ENCODE measurements at places on chromosomes 4 and X.

DNA sequence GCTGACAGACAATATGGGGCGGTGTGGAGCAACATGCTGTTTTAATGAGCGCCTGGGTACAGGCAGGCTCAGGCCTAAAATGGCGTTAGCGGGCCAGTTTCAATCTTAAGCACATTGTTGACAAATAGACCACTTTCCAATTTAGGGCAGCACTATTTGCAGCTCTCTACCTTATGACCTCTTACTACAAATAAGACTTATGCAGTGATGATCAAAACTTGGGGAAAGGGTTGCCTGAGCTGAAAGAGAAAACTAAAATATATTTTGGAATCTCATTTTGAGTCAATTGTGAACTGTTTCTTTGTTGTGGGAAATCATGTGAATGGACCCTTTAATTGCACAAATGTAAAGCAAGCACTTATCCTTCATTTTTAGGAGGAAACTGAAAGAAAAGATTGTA, 25.5 kb upstream of the GPAT3 start:
- DNase-seq: no peak

- DNase-seq: peak; percentile 45
These were observed 17.8 kb downstream of the SCD5 start for GRCh38 chr4:82780752-82781231.

GRCh38 chrX:123036401-123036800, 147.7 kb upstream of the GRIA3 start:
- no peak for DNase-seq

DNA sequence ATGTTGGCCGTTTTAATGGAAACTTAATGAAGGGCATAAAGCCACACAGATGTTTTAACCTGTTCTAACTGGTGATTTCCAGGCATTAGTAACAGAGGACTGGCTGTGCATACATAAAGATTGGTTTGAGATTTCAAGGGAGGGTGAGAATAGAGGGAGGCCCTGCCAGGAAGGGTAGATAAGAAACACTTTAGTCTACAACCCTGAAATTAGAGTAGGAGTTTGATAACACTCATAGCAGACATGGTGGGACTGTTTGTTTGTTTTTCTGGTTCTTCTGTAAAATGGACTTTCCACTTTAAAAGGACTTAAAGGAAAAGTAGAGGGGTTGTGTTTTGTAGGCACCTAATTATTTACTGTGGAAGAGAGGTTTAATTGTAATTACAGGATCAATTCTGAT, 16.2 kb downstream of the SLC4A4 start:
- DNase-seq: no peak

- no peak for DNase-seq
These were observed 65.2 kb upstream of the SLC7A11 start for GRCh38 chr4:138307319-138307718.

DNA sequence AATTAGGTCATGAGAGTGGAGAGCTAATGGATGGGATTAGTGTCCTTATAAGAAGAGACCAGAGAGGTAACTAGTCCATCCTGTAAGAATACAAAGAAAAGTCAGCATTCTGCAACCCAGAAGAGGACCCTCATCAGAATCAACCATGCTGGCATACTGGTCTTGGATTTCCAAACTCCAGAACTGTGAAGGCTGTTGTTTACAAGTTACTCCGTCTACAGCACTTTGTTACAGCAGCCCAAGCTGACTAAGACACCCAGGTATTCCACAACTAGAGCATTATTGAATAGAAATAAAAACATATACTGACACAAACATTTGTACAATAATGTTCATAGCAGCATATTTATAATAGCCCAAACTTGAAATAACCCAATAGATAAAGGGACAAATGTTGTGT, 9.2 kb downstream of the TMEM156 start:
- no peak for DNase-seq

GRCh38 chr4:637536-638280, 12.3 kb downstream of the PDE6B start:
- no peak for DNase-seq

DNA sequence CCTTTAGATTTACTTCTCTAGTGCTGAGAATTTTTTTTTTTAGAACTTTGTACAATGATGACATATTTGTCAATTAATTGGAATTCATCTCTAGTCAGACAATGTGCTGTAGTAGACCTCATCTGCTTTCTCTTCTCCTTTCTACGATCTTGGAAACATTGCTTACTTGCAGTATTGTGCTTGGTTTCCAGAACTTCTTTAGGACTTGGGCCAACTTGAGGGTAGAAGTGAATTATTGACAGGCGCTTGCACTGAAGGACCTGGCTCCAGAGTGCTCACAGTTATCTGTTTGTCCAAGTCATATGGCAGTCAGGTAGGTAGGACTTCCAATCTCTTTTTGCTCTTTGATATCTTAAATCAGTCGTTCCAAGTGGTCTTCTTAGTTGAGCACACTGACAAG, 39.6 kb downstream of the FNIP2 start:
- no peak for DNase-seq

- no peak for DNase-seq
These were observed 19.7 kb upstream of the SOX3 start for GRCh38 chrX:140524556-140524955.
